ENCODE measurements at places on chromosomes 11 and 22.

GRCh38 chr11:111082664-111083063 is 162.9 kb upstream of the POU2AF2 start:
- no peak for DNase-seq

- no peak for DNase-seq
These were observed 145.1 kb downstream of the SWAP70 start for GRCh38 chr11:9808943-9809342.

DNA sequence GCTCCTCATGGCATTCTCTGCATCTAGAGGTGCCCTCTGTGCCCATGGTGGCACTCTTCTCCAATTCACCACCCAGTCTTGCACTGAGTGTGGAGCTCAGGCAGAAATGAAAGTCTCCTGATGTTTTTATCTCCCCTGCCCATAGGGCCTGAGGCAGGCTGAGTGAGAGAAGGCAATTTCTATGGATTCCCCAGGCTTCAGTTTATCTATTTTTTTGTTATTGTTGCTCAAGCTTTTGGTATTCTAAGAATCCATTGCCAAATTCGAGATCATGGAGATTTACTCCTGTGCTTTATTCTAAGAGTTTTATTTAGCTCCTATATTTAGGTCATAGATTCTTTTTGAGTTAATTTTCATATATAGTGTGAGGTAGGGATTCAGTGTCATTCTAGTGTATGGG is 40.7 kb downstream of the TSPAN18 start:
- peak; percentile 27 for DNase-seq

DNA sequence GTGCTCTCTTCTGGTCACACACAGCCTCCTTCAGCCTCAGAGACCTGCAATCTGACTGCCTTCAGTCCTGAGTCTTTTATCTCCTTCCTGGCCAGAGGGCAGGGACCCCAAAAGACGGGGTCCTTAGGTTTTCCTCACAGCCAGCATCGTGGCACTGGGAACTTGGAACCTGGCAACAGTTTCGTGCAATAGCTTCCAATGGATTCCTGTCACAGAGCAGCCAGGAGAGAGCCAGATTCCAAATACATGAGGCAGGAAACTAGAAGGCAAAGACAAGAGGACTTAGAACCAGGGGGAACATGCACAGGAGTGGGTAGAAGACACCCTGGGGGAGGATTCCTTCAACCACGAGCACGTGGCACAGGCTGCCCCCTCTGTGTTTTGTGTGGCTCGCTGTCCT is 48.6 kb downstream of the C11orf91 start:
- DNase-seq: no peak

GRCh38 chr22:35352214-35353111 is 28.4 kb upstream of the HMOX1 start:
- DNase-seq: peak; percentile 42

GRCh38 chr11:88604260-88604659 is 266.7 kb upstream of the CTSC start:
- no peak for DNase-seq

GRCh38 chr11:87330187-87330601 is 292.5 kb downstream of the TMEM135 start:
- DNase-seq: no peak

DNA sequence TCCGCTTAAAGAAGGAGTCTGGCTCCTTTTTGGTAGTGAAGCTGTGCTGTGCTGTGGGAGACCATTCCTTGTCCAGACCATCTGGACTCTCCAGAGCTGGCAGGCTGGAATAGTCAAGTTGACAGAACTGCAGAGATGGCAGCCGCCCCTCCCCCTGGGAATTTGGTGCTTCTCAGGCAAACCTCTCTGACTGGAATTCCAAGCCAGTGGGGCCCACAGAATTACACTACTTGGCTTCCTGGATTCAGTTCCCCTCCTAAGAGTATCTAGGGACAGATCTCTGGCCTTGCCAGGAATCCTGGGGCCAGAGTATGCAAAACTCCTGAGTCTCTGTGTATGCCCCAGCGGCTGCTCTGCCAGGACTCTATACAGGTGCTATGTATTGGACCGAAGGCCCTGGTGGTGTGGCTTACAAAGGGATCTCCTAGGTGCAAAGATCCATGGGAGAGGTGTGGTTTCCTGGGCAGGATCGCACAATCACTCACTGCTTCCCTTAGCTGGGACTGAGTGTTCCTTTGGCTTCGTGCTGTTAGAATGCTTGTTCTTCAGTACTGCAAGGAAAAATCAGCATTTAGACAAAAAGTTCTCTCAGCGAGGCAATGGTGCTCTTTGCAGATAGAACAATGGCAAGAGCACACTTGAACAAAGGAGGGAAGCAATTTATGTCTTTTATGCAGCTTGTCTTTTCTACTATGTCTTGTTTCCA is 86.8 kb downstream of the PRMT3 start:
- DNase-seq: no peak

- no peak for DNase-seq
These were observed 1.8 kb downstream of the ARRB1 start for GRCh38 chr11:75349521-75350116.

GRCh38 chr11:69449320-69450063 is 32.0 kb upstream of the LINC01488 start:
- peak; percentile 85 for DNase-seq

- DNase-seq: no peak
These were observed 18.3 kb downstream of the RCN1 start for GRCh38 chr11:32109138-32109537.

- DNase-seq: peak; percentile 100
These were observed 79.5 kb downstream of the TIMP3 start for GRCh38 chr22:32880893-32881596.

DNA sequence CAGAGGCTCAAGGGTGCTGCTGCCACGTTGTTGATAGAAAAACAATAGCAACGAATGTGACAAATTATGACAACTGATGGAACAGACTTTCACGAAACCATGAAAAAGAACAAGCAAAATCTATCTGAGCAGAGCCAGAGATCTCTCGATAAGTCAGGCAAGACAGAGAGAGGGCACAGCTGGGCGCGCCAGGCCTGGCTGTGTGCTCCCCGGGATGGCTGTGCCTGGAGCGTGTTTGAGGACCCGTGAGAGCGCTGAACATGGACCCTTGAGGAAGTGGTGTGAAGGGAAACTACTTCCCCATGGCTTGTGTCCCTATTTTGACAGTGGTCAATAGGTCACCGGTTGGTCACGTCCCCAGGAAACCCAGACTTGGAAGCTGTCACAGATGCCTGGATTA is 83.1 kb upstream of the FGF3 start:
- DNase-seq: no peak

DNA sequence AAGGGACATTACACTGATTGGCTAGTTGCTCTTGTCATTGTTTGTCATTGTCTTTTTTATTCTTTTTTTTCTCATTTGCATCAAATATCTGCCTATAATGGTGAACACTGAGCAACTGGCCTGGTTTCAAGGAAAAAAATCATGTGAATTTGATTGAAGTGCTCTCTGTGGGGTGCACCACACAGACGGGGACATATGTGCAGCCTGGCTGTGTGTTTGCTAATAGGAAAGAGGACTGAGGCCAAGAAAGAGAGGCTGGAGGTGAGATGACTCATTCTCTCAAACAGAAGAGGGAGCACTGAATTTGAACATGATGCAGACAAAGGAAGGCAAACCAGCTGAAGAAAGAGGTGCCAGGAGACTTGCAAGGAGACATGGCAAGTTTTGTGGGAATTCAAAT is 684.9 kb upstream of the CCDC90B start:
- no peak for DNase-seq

DNA sequence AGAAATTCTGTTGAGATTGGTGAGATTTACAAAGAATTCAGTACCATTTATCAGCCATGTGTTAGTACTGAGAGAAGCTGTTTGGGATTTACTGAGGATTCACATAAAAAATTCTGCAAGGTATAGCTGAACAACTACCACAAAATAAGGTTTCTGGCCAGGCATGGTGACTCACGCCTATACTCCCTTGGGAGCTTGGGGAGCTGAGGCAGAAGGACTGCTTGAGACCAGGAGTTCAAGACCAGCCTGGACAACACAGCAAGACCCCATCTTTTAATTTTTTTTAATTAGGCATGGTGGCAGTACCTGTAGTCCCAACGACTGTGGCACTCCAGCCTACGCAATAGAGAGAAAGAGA is 86.7 kb downstream of the SIK3 start:
- no peak for DNase-seq

DNA sequence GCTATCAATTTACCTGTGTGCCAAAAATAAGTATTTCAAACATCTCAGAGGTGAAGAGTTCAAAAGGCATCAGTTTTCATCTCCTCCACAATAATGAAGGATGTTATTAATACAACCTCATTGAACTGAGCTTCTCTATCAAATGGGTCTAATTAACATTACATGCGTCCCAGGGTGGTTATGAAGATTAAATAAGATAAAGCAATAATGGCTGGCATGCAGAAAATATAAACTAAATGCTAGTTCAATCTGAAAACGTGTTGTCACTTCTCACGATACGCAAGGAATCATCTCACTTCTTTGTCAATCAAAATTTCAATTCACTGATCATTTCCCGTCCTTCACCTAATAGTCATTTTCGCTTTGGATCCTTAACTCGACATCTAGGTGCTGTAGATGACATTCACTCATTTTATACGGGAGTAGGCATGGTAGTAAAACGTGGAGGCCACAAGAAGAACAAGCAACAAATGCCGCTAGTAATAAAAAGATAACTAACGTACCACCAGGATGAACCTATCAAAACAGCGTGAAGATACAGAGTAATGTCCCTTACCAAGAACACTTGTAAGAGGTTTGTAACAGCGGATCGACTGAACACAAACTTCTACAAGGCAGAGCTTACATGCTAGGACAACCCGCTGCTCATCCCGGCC is 918 bp downstream of the CHORDC1 start:
- DNase-seq: peak; percentile 37

GRCh38 chr11:102757823-102758549 is 22.4 kb downstream of the MMP10 start:
- DNase-seq: no peak

GRCh38 chr22:24741769-24742168 is 32.8 kb downstream of the PIWIL3 start:
- DNase-seq: no peak

- DNase-seq: no peak
These were observed 12.0 kb downstream of the SIPA1 start for GRCh38 chr11:65649656-65650546.

GRCh38 chr11:112748713-112749543 is 212.3 kb upstream of the NCAM1 start:
- no peak for DNase-seq

DNA sequence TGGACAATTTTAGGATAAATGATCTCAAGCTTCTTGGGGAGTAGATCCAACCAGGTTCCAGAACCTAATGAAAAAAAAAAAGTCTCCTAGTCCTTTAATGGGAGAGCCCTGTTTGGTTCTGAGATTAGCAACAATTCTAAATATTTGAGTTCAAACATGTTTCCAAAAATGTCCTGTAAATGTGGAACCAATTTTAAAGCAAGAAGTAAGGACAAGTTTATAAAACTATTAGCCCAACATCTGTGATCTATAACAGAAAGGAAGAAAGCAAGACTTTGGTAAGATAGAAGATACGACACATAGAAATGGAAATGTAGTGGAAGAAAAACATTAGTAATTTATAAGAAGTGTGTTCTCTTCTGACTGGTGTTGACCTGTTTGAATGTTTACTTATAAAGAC is 79.7 kb upstream of the SLC5A12 start:
- DNase-seq: no peak

GRCh38 chr11:126997196-126997595 is 3.4 kb downstream of the KIRREL3 start:
- no peak for DNase-seq

- DNase-seq: no peak
These were observed 4.1 kb downstream of the MMP20 start for GRCh38 chr11:102620818-102621561.

DNA sequence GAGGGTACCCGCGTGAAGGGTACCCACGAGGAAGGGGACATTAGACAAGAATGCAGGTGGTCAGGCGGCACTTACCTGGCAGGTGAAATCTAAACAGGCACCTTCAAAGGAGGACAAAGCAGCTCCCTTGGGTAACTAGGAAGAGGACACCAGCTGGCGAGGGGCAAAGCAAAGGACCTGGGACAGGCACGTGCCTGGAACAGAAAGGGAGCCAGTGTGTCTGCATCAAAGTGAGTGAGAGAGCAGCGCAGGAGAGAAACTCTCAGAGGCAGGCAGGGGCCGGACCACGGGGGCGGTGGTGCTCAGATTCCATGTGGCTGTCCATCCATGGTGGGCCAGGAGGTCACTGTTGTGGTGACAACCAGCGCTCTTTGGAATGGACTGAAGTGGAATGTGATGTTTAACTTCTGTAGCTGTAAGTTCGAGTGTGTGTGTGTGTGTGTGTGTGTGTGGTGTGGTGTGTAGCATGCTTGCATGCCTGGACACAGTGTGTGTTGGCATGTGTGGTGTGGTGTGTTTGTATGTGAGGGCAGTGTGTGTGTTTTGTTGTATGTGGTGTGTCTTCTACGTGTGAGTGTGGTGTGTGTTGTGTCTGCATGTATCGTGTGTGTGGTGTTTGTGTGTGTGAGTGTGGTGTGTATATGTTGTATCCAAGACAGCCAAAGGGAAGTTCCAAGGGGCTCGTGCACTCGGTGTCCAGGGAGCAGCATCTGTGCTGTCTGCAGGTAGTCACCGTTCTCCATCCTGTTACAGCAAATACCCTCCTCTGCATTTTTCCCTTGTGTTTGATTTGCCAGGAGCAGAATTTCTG is 86.4 kb downstream of the CDKN1C start:
- no peak for DNase-seq

GRCh38 chr11:72724851-72725723 is 27.1 kb downstream of the ARAP1 start:
- peak; percentile 86 for DNase-seq

- DNase-seq: no peak
These were observed 42.4 kb upstream of the API5 start for GRCh38 chr11:43269254-43269918.

- DNase-seq: no peak
These were observed 318.5 kb downstream of the MIAT start for GRCh38 chr22:26975865-26976264.

DNA sequence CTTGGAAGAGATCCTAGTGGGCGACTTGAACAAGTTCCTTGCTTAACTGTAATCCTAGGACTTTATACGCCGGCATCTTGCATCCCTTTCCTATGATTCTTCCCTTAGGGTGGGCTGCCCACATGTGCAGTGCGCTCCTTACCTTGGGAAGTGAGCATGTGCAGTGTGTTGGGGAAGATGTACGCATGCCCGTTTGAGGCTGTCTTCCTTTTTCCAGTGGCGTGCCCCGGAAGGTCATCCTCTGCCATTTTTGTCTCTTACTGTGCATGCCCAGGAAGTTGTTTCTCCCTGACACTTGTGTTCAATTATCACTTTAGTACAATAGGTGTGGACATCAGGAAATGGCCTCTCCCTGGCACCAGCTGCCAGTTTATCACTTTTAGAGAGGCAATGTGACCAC is 936.5 kb downstream of the TBC1D22A start:
- no peak for DNase-seq

GRCh38 chr11:63770763-63771162 is 2.2 kb upstream of the ZFTA start:
- no peak for DNase-seq
